Keratinocyte (primary cell): ENCODE measurements at places on chromosomes 7 and 10. TPM values are rescaled to one million over a fixed set of nuclear protein-coding genes. Genes with fewer than 3 reads are reported as not detected.

The AZGP1 gene
- polyA plus RNA-seq = 0.14 to 1.3 TPM (median 1.3 TPM) in 3 replicates

GRCh38 chr7:49119706-49120105 lies 195.4 kb downstream of the CDC14C start:
- DNase-seq = no peak

DNA sequence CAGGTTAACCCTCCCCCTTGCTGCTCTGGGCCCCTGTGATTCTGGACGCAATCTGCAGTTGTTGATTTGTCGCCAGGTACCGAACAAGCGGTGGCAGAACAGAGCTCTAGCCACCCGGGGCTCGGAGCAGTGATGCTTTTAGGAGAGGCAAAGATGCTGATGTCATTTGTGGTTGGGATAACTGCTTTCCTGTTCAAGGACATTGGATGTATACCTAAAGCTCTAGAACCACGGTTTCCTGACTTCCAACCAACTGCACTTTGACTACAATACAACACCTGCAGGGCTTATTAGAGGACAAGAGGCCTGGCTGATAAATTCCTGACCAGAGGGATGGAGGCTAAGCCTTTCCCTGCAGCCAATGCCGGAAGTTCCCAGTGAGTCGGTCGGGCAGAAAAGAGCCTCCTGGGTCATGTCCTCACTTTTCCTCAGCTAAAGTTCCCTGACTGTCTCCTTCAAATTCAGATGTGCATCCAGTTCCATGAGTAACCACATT lies 6.5 kb upstream of the RBM20 start:
- no peak for DNase-seq

DNA sequence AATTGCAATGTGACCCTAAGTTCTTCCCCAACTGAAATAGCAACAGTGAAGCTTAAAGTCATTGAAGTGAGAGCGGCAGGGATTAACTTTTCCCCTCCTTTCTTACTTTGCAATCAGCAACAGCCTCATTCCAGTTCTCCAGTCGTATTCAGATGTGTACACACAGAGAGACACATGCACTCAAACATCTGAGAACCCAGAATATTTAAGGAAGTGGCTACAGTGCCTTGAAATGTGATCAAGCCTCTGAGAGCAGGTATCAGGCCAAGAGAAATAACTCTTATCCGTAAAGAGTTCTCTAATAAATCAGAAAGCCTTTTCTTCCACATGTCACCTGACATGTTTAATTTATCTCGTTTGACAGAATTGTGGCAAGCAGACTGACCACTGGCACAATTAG lies 388.9 kb upstream of the NPVF start:
- DNase-seq = no peak

DNA sequence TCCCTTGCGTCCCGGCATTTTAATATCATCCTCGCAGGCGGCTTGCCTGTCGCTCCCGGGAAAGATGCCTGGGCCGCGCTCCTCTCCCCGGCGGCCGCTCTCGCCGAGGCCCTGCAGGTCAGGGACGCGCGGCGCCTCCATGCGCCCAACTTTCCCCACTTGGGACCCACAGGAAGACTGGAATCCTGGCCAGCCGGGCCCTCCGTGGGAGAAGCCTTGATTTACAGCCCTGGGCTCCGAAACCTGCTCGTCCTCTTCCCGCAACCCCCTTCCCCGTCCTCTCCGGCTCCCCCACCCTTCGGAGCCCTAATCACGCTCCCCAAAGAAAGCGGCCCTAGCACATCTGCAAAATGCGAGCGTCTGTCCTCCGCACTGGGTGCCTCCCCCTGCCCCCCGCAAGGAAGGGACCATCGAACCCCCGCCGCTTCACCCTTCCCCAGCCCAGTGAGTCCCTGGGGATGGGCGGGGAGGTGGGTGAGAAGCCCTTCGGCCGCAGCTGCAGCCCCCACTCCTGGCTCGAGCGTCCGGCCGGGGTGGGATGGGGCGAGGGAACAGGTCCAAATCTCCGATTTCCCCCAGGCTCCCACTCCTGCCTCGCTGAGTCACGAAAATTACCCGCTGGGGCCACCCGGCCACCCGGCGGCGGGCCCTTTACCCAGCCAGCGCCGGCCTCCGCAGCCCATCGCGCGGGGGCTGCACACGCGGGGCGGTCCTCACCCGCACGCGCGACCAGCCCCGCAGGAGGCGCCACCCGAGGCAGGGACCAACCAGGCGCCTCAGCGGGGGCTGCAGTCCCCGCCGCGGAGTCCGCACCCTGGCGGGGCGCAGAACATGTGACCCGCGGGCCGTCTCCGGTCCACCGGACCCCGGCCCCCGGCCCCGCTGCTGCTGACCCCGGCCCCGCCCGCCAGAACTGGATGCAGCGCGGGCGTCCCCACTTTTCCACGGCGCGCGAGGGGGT lies 695 bp downstream of the HSPA12A start:
- DNase-seq = no peak

DNA sequence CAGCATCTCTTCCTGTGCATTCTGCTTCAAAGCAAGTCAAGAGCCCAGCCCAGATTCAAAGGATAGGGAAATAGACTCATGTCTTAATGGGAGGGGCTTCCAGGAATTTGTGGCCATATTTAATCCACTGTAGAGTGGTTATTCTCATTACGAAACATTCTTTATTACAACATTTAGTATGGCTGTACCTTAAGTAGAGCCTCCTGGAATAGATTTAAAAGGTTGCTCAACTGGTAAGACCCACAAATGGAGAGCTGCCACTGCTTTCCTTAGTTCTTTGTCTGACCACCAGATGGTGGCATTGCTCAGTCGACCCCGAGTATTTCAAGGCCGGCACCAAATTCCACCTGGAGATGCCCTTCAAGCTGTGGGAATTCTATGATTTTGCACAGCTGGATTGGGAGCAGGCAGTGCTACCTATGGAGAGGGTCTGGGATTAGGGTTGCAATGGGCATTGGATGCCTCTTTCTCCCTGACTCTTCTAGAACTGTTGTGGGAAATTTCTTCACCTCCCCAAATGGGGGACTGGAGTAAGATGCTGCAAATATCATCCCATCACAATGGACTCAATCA lies 102.2 kb downstream of the RBM20 start:
- DNase-seq = peak; percentile 38

GRCh38 chr10:34889004-34889869 lies 74.1 kb upstream of the PARD3 start:
- peak; percentile 36 for DNase-seq

DNA sequence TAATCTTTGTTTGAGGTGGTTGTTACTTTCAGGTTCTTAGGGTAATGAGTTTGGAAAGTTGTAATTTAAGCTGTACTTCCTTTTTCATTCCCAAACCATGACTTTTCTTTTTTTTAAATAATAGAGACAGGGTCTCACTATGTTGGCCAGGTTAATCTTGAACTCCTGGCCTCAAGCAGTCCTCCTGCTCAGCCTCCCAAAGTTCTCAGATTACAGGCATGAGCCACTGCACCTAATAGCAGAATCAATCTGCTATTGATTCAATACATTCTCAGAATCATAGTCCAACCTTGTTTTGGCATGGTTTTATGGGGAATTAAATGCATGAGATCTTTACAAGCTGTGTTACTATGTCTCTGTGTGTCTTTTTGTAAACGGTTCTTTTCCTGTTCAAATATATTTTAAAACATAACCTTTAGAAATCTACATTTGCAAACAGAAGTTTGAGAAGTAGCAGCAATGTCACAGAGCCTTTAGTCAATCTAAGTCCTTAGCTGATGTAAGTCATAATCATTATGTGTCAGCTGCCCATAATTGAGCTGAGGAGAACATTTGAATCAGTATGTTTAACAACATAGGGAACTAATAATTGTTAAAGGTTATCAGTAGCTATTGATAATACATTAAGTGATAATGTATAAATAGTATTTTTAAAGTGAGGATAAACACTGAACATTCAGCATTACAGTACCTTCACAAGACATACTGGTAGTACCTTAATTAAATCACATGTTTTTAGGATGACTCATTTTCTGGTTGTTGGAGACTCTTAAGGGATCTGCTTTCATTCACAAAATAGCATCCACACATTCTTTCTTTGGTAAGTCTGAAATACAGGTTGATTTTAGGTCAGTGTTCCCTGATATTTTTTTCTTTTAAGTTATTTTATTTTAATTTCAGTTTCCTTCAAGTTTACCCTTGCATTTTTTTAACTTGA lies 8.8 kb downstream of the INPP5F start:
- no peak for DNase-seq
